ENCODE measurements at places on chromosomes 7 and 10.
A peak's percentile ranks its signal among the peaks of the same experiment; 100 is the strongest.

- no peak for DNase-seq
These were observed 8.7 kb upstream of the POLD2 start for GRCh38 chr7:44132039-44132438.

GRCh38 chr7:136133551-136133950 lies 156.4 kb upstream of the MTPN start:
- peak; percentile 37 for DNase-seq

DNA sequence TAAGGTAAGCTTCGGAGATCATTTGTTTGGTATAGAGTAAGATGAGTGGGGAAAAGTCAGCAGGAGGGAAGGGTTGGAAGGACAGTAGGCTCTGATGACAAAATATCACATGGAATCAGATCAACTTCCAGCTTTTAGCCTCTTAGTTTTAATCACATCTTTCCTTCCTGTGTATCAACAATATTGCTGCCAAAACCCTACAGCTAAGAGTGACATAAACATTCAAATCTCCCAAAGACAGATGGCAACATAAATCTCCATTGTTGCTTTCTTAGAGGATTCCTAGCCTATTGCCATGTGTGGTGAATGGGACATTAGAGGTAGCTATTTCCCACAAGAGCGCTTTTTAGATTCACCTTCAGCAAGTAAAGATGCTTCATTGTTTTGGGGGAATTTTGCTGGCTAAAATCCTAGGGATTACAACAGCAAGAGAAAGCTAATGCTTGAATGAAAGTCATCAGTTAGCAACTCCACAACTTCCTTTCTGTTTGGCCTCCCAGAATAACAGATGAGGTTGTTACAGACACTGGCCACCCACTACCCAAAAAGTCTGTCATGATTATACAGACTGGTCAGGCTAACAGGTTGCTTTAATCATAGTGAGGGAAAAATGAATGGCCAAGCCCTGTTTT lies 35.2 kb upstream of the FZD1 start:
- no peak for DNase-seq

- no peak for DNase-seq
These were observed 5.1 kb downstream of the LMOD2 start for GRCh38 chr7:123660514-123661354.

DNA sequence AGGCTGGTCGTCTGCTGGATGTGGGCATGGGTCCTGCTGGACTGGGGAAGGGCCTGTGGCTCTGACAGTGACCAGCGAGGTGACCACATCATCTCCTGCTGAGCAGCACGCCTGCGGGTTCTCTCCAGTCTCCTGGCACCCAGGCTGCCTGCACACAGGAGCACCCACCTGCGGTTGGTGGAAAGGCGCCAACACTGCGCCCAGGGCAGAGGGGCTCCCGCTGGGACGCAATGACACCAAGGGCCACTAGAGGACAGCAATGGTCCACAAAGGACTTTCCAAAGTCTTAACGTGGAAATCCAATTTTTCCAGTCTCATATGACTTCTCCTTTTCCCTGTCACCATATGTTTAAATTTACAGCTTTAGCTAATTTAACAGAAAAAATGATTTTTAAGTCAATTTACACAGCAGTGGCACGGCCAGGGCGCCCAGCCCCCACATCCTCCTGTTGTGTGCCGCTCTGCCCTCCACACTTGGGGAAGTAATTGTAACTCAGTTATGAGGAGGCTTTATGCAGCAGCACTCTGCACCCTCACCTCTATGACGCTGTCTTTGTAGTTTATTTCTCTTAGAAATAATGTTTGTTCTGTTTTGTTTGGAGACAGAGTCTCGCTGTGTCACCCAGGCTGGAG lies 38.1 kb downstream of the CFAP46 start:
- DNase-seq, result peak; percentile 80

- peak; percentile 67 for DNase-seq
These were observed 208.7 kb upstream of the PHYHIPL start for GRCh38 chr10:58967551-58968388.

All from urothelium cell line (cell line).